Hematopoietic multipotent progenitor cell treated with erythropoietin and hydrocortisone succinate and interleukin-3 and kit ligand, for 6 days (in vitro differentiated cells): ENCODE measurements at places on chromosomes 3 and 15.
A peak's percentile ranks its signal among the peaks of the same experiment; 100 is the strongest.

GRCh38 chr3:24158761-24159454 lies 213.8 kb downstream of the NR1D2 start:
- DNase-seq = no peak

DNA sequence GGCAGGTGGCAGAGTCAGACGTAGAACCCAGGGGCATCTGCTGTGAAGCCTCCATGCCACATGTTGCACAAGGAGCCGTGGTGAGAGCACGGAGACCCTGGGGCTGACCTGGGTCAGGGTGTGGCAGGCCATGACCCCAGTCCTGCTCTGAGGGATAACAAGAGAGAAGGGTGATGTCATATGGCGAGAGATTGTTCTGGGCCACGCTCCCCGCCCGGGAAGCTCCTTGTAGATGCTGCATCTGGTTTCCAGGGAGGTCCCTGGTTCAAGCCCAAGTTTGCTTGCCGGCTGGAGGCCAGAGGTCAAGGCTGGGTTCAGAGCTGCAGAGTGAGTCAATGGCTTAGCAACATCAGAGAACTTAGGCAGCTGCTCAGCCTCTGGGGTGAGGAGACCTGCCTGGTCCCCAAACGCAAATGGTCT lies 17.3 kb downstream of the FGD5 start:
- DNase-seq = no peak

GRCh38 chr3:195767792-195768191 lies 43.9 kb downstream of the MUC4 start:
- no peak for DNase-seq

DNA sequence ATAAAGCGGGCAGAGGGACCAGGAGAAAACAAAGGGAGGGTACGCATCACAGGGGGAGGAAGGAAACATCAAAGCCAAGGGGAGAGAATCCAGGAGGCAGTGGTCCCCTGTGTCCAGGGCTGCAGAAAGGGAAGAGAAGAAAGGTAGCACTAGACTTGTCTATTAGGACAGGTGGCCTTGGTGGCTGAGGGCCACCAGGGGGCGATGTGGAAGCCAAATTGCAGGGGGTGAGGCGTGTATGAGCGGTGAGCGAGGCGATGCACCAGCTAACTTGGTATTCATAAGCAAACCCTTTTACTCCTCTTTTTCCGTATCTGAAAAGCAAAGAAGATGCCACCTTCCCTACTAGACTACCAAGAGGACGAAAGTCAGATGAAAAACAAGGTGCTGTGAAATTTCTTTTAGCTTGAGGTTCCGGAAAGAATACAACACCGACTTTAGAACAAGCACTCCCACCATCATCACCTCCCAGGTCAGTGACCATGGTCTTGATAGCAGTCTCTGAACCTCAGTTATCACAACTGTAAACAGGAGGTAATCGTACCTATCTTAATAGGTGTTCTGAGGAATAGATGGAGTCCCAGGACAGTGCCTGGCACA lies 654.4 kb upstream of the ADAMTS9 start:
- DNase-seq = peak; percentile 60

DNA sequence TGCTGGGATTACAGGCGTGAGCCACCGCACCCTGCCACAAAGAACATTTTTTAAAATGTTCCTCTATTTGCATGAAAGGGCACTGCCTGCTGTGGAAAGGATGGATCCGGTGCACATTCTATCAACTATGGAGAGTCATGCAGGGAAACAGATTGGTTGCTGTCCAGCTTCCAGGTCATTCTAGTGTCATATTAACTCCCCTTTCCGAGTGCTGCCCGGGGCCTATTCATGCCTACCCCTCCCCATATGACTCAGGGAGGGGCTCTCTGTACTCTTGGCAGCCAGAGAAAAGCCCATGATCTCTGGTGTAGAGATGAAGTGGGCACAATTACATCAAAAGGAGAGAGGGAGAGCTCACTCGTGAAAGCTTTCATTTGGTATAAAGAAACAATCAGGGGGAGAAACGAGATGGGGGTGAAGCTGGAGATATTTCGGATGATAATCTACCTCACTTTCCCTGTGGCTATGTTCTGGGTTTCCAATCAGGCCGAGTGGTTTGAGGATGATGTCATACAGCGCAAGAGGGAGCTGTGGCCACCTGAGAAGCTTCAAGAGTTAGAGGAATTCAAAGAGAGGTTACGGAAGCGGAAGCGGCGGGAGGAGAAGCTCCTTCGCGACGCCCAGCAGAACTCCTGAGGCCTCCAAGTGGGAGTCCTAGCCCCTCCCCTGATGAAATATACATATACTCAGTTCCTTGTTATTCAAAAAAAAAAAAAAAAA lies 16.1 kb upstream of the AHSG start:
- no peak for DNase-seq

DNA sequence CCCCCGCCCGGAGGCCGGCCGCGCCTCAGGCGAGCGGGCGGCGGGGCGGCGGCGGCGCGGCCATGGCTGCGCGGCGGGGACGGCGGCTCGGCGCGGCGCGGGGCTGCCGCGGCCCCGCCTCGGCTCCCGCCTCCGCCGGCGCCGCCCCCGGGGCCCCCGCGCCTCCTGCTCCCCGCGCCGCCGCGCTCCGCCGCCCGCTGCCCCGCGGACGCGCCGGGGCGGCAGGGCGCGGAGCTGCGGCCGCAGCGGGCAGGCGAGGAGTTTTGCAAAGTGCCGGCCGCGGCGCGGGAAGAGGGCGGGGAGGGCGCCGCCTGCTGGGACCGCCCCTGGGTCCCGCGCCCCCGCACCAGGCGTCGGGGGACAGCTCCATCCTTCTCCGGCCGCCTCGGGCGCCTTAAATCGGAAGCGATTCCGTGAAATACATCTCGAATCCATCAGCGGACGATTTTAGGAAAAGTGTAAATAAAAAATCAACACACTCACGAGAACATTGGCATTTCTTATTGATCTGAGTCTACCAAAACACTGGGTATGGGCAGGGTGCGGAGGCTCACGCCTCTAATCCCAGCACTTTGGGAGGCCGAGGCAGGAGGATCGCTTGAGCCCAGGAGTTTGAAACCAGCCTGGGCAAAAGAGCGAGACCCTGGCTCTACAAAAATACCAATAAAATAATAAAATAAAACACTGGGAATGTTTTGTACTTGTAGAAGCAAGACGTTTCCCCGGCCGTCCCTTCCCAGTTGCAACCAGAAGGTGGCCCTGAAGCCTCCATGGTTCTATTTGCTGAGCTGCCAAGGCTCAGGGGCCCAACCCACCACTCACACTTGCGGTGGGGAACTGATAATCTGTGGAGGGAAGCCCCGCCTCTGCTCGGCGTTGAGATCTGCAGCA lies 136.9 kb downstream of the NUP210 start:
- peak; percentile 78 for DNase-seq

DNA sequence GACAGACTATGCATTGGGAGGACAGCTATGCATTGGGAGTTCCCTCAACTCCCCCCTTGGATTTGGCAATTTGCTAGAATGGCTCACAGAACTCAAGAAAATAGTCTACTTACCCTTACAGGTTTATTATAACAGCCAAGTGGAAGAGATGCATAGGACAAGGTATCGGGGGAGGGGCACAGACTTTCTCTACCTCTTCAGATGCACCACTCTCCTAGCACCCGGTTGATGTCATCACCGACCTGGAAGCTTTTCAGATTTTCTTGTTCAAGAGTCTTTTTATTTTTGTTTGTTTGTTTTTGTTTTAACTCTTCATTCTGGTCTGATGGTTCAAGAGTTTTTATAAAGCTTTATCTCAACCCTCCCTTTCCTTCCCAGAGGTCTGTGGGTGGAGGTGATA lies 20.7 kb upstream of the ADAMTS9 start:
- no peak for DNase-seq

- DNase-seq = peak; percentile 63
These were observed 716 bp downstream of the CPEB1 start for GRCh38 chr15:82646250-82647044.

DNA sequence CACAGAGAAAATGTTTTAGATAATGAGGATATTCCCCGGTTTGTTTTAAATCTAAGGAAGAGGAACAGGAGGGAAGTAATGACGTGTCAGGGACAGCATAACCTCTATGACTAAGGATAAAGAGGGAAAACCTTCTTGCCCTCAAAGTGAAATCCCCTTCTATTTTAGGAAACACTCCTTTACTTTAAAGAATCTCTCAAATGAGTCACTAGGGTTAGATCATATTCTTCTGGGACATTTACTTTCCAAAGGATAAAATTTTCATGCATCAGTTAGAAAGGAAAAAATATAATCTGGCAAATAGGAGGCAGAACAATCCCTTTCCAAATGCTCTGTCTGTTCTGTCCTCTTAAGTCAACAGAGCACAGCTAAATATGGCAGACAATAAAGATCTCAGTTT lies 43.2 kb upstream of the UBE2E2 start:
- DNase-seq = no peak

DNA sequence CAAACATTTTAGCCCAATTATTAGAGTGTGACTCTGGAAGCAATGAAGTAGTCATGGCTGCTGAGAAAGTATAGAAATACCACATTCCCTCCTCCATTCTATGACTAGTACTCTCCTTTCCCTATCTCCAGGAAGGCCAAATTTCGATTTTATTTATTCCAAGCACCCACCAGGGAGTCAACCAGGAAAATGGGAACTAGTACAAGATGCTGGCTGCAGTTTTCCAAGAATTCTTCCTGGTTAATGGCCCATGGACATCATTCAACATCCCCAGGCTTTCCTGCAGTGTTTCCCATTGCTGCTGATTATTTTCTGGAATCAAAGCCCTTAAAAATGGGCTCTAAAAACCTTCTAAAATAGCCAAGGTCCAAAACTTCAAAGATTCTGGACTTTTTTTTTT lies 247.9 kb upstream of the STT3B start:
- DNase-seq = no peak

- DNase-seq = no peak
These were observed 116.4 kb upstream of the HES1 start for GRCh38 chr3:194019398-194020165.

DNA sequence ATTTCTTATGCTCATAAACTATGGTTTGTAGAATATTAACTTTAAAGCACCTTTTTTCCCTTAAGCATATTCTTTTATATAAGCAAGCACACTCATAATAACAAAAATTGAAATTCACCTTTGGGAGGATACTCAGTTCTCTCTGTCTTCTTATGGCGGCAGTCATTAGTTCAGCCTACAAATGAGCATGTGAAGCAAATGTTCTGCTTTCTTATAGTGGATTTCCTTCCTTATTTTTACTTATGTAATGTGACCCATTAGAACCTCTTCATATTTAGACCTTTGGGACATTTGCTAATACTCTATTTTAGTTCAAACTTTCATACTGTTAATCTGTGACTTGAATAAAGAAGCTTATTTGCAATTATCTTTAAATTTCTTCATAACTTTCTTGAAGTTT lies at the start of gene P2RY13:
Gene P2RY13, minus strand, starts transcription at position 187 of the 400 bp plus-strand sequence. Its CDS starts 21 bp downstream, at position 166.
- peak; percentile 21 for DNase-seq

- no peak for DNase-seq
These were observed 420.4 kb downstream of the TIGIT start for GRCh38 chr3:114714237-114714636.

GRCh38 chr3:70085613-70086012 lies 86.1 kb downstream of the SAMMSON start:
- no peak for DNase-seq

GRCh38 chr15:32829436-32829835 lies 111.6 kb downstream of the GREM1 start:
- no peak for DNase-seq

DNA sequence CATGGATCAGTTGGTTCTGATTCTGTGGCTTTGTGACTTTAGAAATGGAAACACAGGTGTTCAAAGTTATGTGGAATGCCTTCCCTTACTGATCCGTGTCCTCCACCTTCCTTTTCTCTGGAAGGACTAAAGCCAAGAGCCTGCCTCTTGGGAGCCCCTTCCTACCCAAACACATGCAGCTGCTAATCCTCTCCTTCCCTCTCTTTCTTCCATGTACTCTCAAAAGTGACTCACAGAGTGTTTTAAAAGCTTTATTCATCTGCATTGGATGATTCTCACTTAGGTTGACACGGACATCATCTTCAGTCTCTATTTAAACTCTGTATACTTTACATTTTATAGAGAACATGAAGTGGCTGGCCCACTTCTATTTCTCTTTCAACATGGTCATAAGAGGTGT lies 856.5 kb upstream of the ARPP21 start:
- DNase-seq = no peak

DNA sequence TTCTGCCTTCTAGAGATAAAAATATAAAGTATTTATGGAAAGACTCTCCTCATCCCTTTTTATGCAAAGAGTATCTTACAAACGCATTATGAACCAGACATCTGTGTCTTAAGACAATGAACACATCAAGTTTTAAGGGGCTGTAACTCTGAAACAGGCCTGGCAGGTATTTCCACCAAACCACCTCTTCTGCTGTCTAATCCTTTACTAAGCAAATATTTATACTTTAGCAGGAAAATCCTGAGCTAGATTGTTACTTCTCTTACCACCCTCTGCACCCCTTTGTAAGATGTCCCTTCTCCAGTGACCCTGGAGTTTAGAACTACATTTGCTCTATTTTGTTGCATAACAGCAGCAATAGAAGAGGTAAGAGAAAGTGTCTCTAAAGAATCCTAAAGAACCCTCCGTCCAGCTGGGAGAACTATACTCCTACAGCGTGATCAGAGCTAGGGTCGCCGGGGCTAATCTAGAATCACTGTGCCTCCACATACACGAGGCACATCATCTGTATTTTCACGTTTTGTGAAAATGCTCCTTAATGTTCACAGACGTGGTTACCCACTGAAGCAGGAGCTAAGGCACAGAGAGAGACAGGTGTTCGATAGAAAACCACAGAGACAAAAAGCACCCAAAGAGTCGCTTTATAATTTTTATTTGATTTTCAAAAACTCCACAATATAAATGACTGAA lies 129.6 kb downstream of the FOXP1 start:
- no peak for DNase-seq

DNA sequence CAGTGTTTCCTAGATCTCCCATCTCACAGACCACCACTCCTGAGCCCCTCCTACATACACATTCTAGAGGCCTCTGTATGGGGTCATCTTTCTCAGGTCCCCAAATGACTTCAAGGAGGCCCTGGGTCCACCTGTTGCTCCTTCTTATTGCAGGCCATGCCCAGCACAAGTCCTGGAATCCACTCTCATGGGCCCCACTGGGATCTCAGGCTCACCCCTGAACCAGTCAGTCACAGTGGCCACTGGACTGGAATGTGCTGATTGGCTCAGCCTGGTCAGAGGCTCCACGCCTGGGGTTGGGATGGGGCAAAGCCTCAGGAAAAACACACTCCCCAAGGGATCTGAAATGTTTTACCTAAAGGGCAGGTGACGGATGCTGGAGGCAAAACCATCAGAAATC lies 55.7 kb downstream of the SPSB4 start:
- no peak for DNase-seq

GRCh38 chr3:172154768-172155664 lies 115.6 kb downstream of the FNDC3B start:
- DNase-seq = no peak

GRCh38 chr3:49654955-49655556 lies 19.1 kb upstream of the APEH start:
- DNase-seq = no peak

DNA sequence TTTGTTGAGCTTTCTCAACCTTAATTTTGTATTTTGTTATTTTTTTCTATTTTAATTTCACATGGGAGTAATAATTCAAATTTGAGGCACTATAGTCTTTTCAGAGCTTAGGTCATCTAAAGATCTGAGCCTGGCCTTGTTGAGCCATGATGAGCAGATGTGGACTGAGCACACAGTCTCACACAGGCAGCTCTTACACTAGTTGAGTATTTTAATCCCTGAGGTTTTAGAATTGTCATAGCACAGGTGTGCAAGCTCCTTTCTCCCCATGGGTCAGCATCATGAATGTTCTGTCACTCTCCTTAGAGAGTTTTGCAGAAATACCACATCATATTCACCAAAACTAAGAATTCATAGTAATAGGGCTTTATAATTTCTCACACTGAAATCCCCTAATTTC lies 4.9 kb downstream of the ZBTB38 start:
- no peak for DNase-seq

GRCh38 chr3:85710490-85710889 lies 751.7 kb downstream of the CADM2 start:
- no peak for DNase-seq

- no peak for DNase-seq
These were observed 41.0 kb downstream of the RFX7 start for GRCh38 chr15:56202701-56203100.
